ENCODE measurements at places on chromosomes 2 and 18.
A peak's percentile ranks its signal among the peaks of the same experiment; 100 is the strongest.

DNA sequence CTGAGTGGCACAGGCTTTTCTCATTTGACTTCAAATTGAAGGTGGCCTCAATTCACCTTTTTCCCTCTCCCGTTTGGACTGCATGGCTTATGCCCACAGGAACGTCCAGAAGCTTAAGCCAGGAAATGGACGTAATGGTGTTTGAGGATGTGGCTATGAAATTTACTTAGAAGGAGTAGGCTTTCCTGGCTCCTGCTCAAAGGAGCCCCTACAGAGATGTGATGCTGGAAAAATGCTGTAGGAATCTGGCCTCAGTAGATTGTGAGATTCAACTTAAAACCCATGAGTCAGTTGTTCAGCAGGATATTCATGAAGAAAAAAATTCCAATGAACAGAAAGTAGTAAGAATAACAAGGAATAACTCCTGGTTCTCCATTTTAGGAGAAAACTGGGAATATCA is 129.0 kb downstream of the ICOS start:
- no peaks in the 10 kb centered on the region for H3K27me3 ChIP-seq
- H3K27ac ChIP-seq = no peak overlapping the region
- DNase-seq = peak; percentile 81
- peaks cover 2% of the 10 kb centered on the region for H3K4me1 ChIP-seq
- H3K4me3 ChIP-seq = no peak overlapping the region
- H3K36me3 ChIP-seq = no peaks in the 10 kb centered on the region

- H3K4me1 ChIP-seq = peaks cover 14% of the 10 kb centered on the region
- H3K4me3 ChIP-seq = no peak overlapping the region
- DNase-seq = no peak
- no peak overlapping the region for H3K27ac ChIP-seq
These were observed 232.3 kb downstream of the HAUS1 start for GRCh38 chr18:46336278-46337111.

- H3K4me1 ChIP-seq = no peaks in the 10 kb centered on the region
- no peaks in the 10 kb centered on the region for H3K36me3 ChIP-seq
- no peak overlapping the region for H3K4me3 ChIP-seq
- H3K27me3 ChIP-seq = no peaks in the 10 kb centered on the region
These were observed 46.9 kb downstream of the RMDN2 start for GRCh38 chr2:37971971-37972370.

GRCh38 chr2:19764998-19765397 is 136.8 kb downstream of the TTC32 start:
- H3K27me3 ChIP-seq = no peaks in the 10 kb centered on the region
- H3K36me3 ChIP-seq = no peaks in the 10 kb centered on the region
- DNase-seq = no peak
- no peak overlapping the region for H3K27ac ChIP-seq
- H3K4me1 ChIP-seq = no peaks in the 10 kb centered on the region
- no peak overlapping the region for H3K4me3 ChIP-seq

DNA sequence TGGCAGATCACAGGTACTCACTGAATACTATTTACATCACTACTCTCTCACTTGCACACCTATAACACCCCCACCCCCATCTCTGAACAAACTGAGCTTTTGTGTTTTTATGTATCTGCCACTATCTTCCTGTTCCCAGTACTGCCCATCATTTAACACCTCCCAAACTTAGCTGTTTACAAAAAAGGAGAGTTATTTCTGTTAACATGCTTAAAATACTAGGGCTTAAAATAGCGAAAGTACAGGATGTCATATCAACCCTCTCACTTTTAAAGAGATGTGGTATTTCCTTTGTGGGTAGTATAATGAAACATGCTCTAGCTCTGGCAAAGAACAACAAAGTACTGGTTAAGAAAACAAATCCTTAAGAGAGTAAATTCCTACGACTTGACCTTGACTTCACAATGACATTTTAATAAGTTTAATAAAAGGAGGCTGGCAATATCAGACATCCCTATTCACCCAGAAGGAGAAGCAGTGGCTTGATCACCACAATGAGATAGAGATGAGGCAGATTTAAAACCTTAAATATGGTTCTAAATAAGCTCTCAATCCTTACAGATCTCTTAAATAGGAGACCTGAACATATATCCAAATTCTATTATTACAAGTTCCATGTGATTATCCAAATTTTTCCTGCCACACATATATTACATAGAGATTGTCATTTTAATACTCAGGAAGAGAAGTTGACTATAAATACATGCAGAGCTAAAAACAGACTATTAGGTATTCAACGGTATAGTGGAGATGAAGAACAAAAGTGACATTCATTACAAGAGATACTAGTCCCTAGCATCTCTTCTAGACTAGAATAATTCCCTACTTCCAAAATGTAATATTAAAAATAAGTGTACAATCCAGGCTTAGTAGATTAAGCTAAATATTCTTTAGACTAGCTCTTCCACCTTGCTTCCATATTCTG is 36.9 kb downstream of the TRAK2 start:
- H3K4me1 ChIP-seq = peaks cover 3% of the 10 kb centered on the region
- H3K36me3 ChIP-seq = no peaks in the 10 kb centered on the region
- DNase-seq = no peak

- peaks cover 10% of the 10 kb centered on the region for H3K4me1 ChIP-seq
- peak; percentile 85 for DNase-seq
- H3K27ac ChIP-seq = no peak overlapping the region
These were observed 4.4 kb downstream of the TEX44 start for GRCh38 chr2:231597014-231597611.

DNA sequence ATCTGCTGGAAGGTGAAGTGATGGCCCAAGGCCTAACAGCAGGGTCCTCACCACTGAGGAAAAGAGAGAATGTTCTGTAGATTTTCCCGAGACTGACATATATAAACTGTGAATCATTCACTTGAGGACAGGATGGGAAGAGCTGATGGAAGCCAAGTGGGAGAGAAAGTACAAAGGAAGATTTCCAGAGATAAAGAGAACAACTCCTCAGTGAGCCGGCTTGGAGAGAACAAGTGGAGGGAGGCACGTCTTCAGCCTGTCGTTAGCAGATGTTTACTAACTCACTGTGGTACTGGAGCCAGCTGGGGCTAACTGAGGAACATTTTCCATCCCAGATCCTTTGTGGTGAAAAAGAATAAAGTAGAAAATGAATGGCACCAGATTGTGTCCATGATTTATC is 552.9 kb upstream of the TNP1 start:
- no peaks in the 10 kb centered on the region for H3K36me3 ChIP-seq
- DNase-seq = no peak
- H3K27me3 ChIP-seq = no peaks in the 10 kb centered on the region
- no peak overlapping the region for H3K4me3 ChIP-seq
- peaks cover 2% of the 10 kb centered on the region for H3K4me1 ChIP-seq

GRCh38 chr2:48771241-48772014 is 15.9 kb upstream of the LHCGR start:
- H3K4me3 ChIP-seq = no peak overlapping the region
- no peak overlapping the region for H3K27ac ChIP-seq
- no peak for DNase-seq
- H3K36me3 ChIP-seq = no peaks in the 10 kb centered on the region
- no peaks in the 10 kb centered on the region for H3K27me3 ChIP-seq

- no peak for DNase-seq
- no peak overlapping the region for H3K27ac ChIP-seq
- H3K4me1 ChIP-seq = peaks cover 6% of the 10 kb centered on the region
- H3K4me3 ChIP-seq = no peak overlapping the region
- no peaks in the 10 kb centered on the region for H3K27me3 ChIP-seq
These were observed 29.0 kb upstream of the EPAS1 start for GRCh38 chr2:46268196-46268595.

GRCh38 chr2:63840081-63840784 is 1.5 kb upstream of the UGP2 start:
- no peaks in the 10 kb centered on the region for H3K36me3 ChIP-seq
- peaks cover 9% of the 10 kb centered on the region for H3K4me1 ChIP-seq
- peak overlapping the region; percentile 49 for H3K27ac ChIP-seq
- peak overlapping the region; percentile 73 for H3K4me3 ChIP-seq

DNA sequence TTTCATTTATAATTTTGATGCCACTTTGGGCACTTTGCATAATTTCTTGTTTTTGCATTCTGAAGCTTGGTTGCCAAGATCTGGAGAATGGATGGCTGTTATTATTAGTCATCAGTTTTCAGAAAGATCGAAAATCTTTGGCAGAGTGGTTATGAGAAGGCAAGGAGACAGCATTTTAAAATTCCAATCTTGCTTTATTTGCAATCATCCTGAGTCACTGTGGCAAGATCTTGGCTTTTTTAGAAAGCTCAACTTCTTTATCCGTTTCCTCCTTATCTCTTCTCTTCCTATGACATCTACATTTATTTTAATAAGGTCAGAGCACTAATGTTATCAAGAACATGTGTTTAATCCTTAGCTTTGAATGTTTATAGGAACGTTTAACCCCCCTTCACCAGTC is 31.1 kb upstream of the EIF2AK3 start:
- H3K4me1 ChIP-seq = peaks cover 2% of the 10 kb centered on the region
- H3K36me3 ChIP-seq = no peaks in the 10 kb centered on the region
- H3K4me3 ChIP-seq = no peak overlapping the region
- H3K27ac ChIP-seq = no peak overlapping the region

GRCh38 chr2:44679584-44679983 is 261.9 kb upstream of the SIX3 start:
- H3K27me3 ChIP-seq = no peaks in the 10 kb centered on the region
- no peaks in the 10 kb centered on the region for H3K4me1 ChIP-seq
- DNase-seq = no peak
- no peak overlapping the region for H3K27ac ChIP-seq
- H3K4me3 ChIP-seq = no peak overlapping the region

DNA sequence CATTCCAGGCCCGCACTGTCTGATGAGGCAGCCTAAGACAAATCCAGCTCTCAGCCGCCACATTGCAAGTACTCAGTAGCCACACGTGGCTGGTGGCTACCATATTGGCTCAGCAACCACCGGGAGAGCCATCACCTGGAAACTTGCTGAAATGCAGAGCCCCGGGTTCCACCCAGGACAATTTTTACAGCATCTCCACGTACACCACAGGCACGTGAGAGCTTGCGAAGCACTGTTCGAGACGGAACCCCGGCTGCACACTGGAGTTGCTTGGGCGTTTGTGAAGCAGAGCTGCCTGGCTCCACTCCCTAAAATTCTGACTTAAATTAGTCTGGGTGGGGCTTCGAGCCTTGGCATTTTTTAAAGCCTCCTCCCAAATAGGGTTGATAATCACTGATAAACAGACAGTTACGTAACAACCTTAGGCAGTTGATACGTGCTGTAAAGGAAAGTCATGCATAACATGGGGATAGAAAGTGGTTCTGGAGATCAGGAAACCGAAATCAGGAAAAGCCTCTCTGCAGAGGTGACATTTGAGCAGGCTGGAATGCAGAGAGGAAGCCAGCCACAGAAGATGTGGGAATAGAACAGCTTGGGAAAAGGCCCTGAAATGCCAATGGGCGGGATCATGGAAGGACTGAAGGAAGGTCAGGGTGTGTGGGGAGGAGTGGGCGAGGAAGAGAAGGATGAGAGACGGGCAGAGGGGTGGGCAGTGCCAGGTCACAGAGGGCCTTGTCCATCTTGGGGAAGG is 6.2 kb downstream of the ASAP2 start:
- H3K27ac ChIP-seq = no peak overlapping the region
- no peaks in the 10 kb centered on the region for H3K27me3 ChIP-seq
- H3K4me3 ChIP-seq = no peak overlapping the region
- peaks cover 2% of the 10 kb centered on the region for H3K36me3 ChIP-seq
- H3K4me1 ChIP-seq = no peaks in the 10 kb centered on the region
- DNase-seq = no peak

DNA sequence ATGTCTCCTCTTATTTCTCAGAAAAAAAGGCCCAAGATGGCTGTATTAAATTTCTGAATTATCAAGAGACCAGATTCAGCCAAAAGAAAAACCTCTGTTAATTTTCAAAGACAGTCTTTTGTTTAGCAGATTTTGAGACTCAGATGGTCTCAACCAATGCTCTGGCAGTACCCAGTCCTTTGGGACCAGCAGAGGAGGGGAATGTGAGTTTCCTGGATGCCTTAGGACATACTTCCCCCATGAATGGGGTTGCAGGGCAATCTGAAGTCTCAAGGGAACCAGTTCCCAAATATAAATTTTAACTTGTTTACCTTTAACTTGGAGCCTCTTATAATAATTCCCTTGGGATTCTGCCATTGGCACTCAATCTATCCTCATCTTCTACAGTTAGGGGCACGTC is 107.8 kb upstream of the ZNF521 start:
- no peaks in the 10 kb centered on the region for H3K27me3 ChIP-seq
- H3K27ac ChIP-seq = no peak overlapping the region
- no peak for DNase-seq
- no peak overlapping the region for H3K4me3 ChIP-seq
- no peaks in the 10 kb centered on the region for H3K4me1 ChIP-seq

- no peak overlapping the region for H3K4me3 ChIP-seq
- no peaks in the 10 kb centered on the region for H3K4me1 ChIP-seq
- H3K27ac ChIP-seq = no peak overlapping the region
- DNase-seq = no peak
- no peaks in the 10 kb centered on the region for H3K27me3 ChIP-seq
These were observed 83.5 kb downstream of the EIPR1 start for GRCh38 chr2:3294069-3294468.

- H3K36me3 ChIP-seq = no peaks in the 10 kb centered on the region
- no peak overlapping the region for H3K27ac ChIP-seq
- H3K27me3 ChIP-seq = no peaks in the 10 kb centered on the region
- no peak overlapping the region for H3K4me3 ChIP-seq
- H3K4me1 ChIP-seq = no peaks in the 10 kb centered on the region
- no peak for DNase-seq
These were observed 382.9 kb upstream of the CELF4 start for GRCh38 chr18:37948471-37948870.

DNA sequence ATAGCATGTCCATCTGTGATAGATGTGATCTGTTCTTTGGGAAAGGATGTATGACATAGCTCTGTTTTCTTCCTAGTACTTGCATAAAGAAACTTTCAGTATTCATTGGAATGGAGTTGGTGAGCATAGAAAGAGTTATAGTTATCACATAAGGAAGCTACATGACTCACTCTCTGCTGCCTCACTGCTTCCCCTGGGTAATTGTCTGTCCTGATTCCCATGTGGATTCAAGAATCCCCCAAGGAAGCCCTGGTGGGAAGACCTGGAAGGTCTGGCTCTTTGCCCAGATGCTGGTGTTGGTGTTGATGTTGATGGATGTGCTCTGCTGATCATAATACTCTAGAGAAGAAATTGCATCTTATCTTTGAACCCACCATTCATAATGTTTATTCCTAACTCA is 60.6 kb downstream of the PTPN4 start:
- H3K27ac ChIP-seq = no peak overlapping the region
- peak; percentile 23 for DNase-seq
- H3K27me3 ChIP-seq = no peaks in the 10 kb centered on the region
- peaks cover 2% of the 10 kb centered on the region for H3K4me1 ChIP-seq
- no peak overlapping the region for H3K4me3 ChIP-seq
- H3K36me3 ChIP-seq = no peaks in the 10 kb centered on the region
